Stimulated activated CD8-positive, alpha-beta memory T cell treated with anti-CD3 and anti-CD28 coated beads, Interleukin-12 subunit alpha, Interleukin-12 subunit beta, amount 100 ng/mL, for 4 hours (primary cell): ENCODE measurements at places on chromosomes 12 and 14.

DNA sequence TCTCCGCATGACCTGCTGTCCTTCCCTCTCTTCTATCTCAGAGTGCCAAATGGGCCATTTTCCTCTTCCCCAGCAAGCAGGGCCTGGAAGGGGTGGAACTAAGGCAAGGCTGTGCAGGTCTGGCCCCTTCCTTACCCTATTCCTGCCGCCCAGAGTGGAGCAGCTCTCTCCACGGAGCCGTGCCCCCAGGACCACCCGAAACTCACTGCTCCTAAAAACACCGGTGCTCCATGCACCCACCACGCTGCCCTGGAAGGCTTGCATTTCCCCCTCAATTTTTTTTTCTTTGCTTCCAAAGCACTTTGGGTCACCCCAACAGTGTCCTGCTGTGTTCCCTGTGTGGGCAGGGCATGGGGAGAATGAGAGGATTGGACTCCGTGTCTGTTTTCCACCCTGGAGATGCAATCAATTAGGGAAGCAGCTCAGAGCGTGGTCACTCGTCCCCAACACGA, 48.5 kb upstream of the MEG3 start:
- DNase-seq, result no peak

DNA sequence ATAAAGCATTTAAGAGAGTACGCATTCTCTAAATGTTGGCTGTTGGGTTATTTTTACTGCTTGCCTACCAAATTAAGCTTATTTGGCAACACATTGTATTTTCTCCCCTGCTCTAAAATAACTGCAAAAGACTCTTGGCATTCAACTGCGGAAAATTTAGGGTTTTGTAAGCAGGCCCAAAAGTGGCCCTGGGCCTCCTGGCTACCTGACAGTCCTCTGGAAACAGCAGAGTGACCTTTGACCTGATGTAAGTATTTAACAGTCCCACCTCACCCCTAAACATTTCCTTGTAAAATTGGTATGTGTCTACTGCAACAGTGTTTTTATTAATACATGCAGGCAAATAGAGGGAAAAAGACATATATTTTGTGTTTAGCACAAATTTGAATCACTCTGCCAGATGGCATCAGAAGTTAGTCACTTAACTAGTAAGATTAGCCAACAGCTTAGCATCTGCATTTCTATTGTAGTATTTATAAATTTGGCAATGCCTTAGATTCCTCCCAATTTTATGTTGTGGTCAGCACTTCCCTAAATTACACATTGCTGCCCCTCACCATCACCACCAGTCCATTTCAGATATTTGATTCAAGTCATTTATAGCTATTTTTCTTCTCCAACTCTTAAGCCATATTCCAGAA, 11.2 kb downstream of the LLPH start:
- DNase-seq, result no peak

GRCh38 chr12:46209914-46210872, 58.6 kb downstream of the SLC38A1 start:
- DNase-seq, result peak; percentile 49

DNA sequence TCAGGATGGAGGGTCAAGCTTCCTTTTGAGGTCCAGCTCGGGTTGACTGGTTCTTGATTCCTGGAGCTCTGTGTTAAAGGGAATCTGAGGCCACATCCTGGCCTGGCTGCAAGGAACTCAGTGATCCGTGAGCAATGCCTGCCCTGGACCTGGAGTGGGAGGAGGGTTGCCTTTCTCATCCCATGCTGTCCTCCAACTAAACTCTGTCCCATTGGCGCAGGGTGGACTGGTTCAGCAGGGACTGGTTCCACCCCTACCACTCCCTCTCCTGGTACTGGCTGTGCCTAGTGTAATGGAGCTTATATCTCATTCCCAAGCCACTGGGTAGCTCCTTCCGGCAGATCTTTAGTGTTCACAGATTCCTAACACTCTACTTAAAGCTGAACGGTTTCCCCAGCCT, 3.9 kb upstream of the CMKLR1 start:
- DNase-seq, result no peak

DNA sequence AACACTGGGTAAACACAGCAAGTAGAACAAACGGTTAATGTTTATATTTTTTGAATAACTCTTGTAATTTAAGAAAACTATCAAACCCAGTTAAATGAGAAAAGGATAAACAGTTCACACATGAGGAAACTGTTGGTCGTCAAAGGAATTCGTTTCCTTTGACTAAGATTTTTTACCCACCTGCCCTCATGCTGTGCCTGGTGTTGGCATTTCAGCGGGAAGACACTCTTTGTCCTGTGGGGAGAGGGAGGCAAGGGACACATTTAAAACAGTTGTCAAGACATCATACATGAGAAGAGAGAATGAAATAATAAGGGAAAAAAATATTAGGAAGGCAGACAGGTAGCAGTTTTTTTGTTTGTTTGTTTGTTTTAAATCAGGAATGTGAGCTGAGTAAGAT, 70.5 kb downstream of the BHLHE41 start:
- DNase-seq, result no peak

GRCh38 chr14:43001731-43002130, 1395.1 kb downstream of the LRFN5 start:
- DNase-seq, result no peak

- DNase-seq, result no peak
Measured at GRCh38 chr12:47802312-47802711, 17.4 kb downstream of the HDAC7 start.

DNA sequence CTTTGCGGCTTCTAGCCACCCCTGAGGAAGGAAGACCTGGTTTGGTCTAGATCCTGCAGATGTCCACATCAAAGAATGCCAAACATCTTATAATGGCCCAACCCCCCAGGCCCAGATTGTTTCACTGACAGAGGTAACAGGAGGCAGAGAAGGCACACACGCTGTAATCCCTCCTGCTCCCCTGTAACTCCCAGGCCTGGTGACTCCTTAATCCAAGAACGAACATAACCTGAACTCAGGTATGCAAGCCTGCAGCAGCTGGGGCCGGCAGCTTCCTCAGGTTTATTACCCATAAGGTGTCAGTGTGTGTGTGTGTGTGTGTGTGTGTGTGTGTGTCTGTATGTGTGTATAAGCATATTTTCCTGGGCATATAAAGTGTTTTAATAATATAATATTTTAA, 52.7 kb downstream of the ERH start:
- DNase-seq, result no peak

DNA sequence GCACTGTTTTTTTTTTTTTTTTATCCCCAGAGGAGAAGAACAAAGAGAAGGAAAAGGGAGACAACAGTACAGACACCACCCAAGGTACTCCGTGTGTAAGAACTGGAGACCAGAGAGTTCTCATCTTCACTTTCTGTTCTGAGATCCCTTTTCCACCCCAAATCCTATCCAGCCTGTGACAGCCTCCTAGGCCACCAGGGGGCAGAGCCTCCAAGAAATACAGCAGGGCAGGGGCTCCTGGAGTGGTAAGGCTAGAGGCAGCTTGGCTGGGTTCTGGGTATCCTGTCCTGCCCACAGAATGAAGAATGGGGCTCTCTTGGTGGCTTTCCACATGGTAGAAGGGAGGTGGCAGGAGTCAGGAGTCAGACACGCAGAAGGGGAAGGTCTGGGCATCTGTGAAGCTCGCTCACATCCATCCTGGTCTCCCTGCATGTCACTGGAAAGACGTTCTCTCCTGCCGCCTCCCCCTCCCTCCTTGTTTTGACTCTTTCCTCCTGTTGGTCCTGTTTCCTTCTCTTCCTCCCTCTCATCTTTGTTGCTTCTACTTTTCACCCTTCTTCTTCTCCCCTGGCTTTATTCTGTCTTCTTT, 12.0 kb downstream of the CLSTN3 start:
- DNase-seq, result no peak

DNA sequence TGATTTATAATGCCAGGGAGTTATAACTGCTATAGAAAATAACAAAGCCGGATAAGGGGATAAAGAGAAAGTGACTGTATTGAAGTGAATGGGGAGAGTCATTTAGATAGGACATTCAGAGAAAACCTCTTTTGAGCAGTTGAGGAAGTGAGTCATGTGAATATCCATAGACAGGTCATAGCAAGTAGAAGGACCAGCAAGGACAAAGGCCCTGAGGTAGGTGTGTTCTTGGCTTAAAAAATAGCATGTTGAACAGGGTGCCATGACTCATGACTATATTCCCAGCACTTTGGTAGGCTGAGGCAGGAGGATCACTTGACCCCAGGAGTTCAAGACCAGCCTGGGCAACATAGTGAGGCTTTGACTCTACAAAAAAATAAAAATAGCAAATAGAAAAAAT, 51.5 kb upstream of the RAP1B start:
- DNase-seq, result no peak

GRCh38 chr12:107530701-107531100, 154.9 kb upstream of the PWP1 start:
- DNase-seq, result no peak

DNA sequence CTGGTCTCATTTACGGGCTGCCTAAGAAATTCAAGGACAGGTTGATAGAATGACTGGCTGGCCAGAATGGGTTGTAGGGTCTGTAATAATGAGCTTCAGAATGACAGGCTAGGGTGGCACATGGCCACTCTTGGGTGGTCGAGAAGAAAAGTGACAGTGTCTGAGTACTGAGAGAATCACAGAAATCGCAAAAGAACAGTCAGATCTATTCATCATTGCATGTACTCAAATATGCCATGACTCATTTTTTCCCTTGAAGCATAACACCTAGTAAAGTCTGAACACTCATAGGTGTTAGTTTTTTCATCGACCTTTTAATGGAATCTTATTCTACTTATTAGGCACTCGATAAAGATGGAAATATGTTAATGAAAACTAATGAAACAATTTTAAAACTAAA, 37.8 kb upstream of the SEL1L start:
- no peak for DNase-seq

DNA sequence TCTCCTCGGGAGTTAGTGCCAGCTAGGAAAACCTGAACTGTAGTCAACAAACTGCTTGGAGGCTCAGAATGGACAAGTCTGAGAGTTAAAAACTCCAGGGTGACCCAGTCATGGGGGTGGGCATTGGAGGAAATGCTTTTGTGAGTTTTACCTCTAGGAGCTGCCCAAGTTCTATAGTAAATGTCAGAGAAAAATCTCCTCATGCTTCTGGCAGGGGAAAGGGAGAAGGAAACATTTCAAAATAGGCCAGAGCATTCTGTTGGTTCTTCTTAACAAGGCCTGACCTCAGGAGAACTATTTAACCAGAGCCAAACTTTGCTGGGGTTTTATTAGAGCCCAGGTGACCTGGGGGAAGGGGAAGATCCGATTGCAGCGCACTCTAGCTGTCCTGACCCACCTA, 12.3 kb downstream of the NINJ2 start:
- DNase-seq, result no peak
